Liver (tissue), 10 donors: ENCODE measurements at places on chromosomes 3 and 15. TPM values are rescaled to one million over a fixed set of nuclear protein-coding genes. Genes with fewer than 3 reads are reported as not detected.

GP5 gene
- polyA plus RNA-seq, result 0.03 TPM

MON1A gene
- 7.4 TPM for polyA plus RNA-seq

NRROS gene
- 3.4 TPM for polyA plus RNA-seq

DZIP1L gene
- 0.62 TPM for polyA plus RNA-seq

DUOX1 gene
- 0.02 TPM for polyA plus RNA-seq

SEMA3G gene
- polyA plus RNA-seq, result 0.49 TPM
